ENCODE measurements at places on chromosomes 12 and 14. TPM values are rescaled to one million over a fixed set of nuclear protein-coding genes. Genes with fewer than 3 reads are reported as not detected.

GRCh38 chr14:68675233-68675577 lies 117.7 kb downstream of the ZFP36L1 start:
- DNase-seq: no peak

DNA sequence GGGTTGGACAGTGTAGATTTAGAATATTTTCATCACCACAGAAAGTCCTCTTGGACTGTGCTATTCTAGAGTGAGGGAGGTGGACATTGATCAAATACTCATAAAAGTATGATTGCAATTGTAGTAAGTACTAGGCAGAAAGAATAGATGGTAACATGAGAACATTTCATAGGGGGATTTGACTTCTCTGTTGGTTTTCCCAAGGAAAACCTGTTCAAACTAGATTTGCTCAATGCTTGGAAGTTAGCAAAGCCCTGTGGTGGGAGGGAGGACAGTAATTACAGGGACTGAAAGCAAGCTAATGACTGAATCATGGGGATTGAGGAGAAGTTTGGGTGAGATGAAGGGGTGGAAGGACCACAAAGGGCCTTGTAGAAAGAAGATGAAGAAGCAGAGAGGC lies 24.4 kb upstream of the EID3 start:
- DNase-seq: no peak

- DNase-seq: no peak
These were observed 655 bp downstream of the PLD4 start for GRCh38 chr14:104925214-104925854.

The TMEM63C gene
- total RNA-seq: 0.84 TPM

GRCh38 chr14:91348845-91349465 lies 68.7 kb downstream of the CCDC88C start:
- DNase-seq: no peak

DNA sequence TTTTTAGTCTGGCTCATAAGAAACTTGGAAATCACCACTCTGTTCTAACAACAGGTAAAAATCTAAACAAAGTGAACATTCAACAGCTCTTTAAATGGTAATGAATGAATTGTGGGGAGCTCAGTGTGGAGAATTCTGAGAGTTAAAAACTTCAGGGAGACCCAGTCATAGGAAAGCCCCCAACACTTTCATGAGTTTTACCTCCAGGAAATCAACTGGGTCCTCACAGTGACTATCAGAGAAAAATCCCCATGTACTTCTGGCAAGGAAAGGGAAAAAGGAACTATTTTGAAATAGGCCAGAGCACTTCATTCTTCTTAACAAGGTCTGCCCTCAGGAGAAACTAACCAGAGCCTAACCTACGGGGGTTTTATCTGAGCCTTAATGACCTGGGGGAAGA lies 134.7 kb downstream of the CMAS start:
- DNase-seq: no peak

GRCh38 chr14:68513838-68514607 lies 278.8 kb downstream of the ZFP36L1 start:
- no peak for DNase-seq

DNA sequence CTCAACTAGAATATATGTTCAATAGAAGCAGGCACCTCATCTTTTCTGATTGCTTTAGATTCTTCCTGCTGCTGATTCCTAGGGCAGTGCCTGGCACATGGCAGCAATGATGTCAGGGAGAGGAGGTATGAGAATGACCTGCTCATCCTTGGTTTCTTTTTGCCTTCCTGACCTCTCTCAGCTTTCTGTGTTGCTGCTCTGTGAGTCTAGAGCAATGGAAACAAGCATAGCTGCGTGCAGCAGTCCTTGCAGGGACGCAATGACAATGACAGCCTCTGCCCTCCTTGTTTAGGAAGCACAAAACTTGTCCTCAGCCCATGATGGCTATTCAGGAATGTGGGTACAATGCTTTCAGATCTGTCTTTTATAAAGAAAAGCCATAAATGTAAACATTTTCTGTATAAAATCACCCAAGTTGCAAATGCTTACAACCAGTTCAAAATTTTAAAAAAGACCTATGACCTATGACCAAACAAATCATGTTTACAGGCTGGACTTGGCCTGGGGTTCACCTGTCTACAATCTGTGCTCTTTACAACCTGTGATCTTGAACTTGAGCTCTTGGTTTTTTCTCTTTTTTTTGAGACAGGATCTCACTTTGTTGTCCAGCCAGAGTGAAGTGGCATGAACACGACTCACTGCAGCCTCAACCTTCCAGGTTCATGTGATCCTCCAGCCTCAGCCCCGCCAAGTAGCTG lies 549.4 kb upstream of the ATP2B1 start:
- DNase-seq: no peak

- no peak for DNase-seq
These were observed 88.6 kb downstream of the MGST1 start for GRCh38 chr12:16435875-16436554.

DNA sequence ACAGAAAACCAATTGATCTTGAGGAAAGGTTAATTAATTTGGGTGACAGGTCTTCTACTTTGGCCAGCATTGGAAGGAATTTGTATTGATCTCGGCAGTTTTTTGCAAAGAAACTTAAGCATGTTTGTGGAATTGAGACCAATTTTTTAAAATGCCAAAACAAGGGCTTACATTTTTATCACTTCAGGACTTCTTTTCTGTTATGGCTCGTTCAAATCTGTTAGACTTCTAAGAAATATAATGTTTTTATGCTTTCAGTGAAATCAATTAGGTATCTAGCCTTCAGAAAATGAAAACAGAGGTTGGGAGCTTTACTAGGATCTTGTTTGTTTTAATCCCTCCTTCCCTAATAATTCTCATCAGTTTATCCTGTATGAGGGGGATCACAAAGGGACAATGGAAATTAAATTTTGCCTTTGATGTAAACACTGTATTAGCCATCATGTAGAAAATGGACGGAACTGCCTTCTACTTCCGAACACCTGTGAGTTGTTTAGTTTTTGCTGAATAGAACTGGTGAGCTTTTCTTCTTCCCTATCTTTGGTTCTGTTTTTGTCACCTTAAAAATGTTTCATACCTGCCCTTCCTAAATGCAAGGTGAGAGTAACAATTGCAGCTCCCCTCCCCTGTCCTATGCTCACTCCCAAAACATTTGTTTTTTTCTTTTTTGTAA lies 7.8 kb downstream of the FOXA1 start:
- no peak for DNase-seq

GRCh38 chr14:52355526-52355925 lies 41.4 kb downstream of the PTGER2 start:
- DNase-seq: no peak

The TAS2R31 gene
- total RNA-seq: 4.8 TPM

The ASB2 gene
- total RNA-seq: 55.1 TPM

The VDR gene
- 23.0 TPM for total RNA-seq

The SOX5 gene
- total RNA-seq: 3.0 TPM

DNA sequence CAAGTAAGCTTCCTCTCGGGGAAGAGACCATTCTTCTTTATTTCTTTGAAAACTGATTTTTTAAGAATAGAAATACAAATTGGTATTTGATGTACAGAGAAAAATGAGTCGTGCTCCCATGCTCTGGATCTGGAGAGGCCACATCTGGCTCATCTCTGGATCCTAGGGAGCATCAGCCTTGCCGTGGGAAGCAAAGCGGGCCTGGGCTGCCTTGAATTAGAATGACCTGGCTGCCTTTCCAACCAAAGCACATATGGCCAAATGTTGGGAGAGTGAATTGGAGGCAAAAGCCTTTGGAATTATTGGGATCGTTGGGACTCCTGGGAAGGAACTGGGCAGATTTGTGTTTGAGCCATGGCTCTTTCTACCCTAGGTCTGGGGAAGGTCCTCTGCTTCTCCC lies 80.0 kb downstream of the SLC25A47 start:
- DNase-seq: no peak

DNA sequence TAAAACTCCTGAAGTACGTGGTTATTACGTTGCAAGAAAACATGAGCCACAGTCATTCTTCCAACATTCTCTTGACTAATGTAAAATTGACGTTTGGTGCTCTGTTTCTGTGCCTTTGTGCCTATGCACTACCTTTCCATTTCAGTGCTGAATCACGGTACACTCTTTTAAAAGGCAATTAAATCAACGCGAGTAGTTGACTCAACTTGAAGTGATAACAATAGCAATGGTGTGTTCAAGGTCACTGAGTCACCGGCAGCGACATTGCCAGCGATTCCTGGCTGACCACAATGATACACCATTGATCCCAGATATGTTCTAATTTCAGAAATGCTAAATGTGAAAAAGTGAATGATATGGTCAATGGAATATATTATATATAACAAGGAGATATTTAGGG lies 17.8 kb downstream of the AK7 start:
- DNase-seq: no peak

DNA sequence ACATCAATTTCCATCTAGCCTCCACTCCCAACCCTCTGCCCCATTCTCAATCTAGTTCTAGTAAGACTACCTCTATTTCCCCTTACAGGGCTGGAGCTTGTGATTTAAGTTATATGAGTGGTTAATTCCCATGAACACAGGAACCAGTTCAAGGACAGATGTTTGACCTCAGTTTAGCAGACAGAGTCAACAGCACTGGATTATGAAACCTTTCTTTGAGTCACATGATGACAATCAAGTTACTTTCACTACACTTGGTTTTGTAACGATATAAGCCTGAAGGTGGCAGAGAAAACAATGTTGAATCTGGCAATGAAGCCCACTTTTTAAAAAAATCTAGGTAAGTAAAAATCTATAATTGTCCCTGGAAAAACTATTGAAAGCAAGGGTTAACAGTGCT lies 1646.2 kb upstream of the FLRT2 start:
- DNase-seq: no peak

The MAP3K9 gene
- 4.2 TPM for total RNA-seq

DNA sequence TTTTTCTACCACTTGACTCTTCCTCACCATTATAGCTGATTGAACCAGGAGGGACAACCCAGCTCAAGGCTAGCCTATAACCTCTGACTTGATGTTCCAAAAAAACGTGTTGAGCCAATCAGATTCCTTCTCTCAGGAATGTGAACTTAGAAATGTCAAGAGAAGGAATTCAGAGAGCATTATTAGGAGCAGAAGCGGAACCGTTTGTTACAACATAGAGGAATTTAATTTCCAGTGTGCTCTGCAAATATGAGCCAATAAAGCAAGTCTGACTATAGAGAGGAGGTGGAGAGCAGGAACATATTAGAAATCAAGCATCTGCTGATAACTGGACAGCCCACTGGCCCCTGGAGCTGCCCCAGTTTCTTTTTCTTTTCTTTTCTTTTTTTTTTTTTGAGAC lies 15.3 kb upstream of the PELI2 start:
- DNase-seq: no peak

DNA sequence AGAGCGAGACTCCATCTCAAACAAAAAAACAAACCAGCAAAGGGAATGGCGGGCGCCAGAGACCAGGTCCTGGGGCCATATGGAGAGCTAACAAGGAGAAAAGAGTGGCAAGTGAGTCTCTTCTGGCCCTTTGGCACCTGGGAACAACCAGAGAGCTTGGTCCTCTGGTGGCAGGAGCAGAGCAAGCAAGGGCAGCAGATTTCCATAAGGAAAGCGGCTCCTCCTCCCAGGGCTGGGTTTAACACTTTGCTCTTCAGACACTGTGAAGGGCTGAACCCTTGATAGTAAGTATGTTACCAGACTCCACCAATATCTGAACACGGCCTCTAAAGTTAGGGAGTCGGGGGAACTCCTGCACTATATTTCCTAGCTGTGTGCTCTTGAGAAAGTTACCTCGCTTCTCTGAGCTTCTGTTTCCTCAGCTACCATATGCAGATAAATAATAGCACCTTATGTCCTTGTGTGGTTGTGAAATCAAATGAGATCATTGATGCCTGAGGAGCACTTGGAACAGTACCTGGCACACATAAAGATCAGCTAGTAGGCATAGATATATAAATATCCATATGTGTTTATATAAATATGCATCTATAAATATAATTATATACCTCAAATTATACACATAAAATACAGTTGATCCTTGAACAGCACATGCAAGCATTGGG lies 33.4 kb upstream of the PLEKHG6 start:
- DNase-seq: no peak

The PTCSC3 gene
- total RNA-seq: not detected

- DNase-seq: no peak
These were observed 1.9 kb upstream of the BCL11B start for GRCh38 chr14:99273766-99274345.

The PTGR2 gene
- 4.6 TPM for total RNA-seq

GRCh38 chr14:101078170-101078891 lies 174.8 kb upstream of the RTL1 start:
- DNase-seq: no peak

DNA sequence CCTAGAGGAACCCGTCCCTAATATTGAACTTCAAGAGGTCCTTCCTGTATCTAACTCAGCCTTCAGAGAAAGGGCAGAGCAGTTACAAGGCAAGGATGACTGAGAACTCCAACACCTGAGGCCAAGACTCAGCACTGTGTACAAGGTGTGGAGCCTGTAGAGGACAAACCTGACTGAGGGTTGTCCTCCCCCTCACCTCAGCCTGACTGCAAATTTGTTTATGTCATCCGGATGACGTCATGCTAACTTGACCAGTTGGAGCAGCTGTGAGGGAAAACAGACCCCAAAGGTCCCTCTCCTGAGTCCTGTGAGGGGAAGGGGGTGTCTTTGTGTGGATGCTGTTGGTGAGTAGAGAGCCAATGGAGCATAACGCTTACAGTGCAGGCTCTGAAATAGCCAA lies 4.3 kb downstream of the CRACR2A start:
- DNase-seq: peak; percentile 25

GRCh38 chr12:108905725-108906124 lies 25.8 kb downstream of the DAO start:
- DNase-seq: no peak

DNA sequence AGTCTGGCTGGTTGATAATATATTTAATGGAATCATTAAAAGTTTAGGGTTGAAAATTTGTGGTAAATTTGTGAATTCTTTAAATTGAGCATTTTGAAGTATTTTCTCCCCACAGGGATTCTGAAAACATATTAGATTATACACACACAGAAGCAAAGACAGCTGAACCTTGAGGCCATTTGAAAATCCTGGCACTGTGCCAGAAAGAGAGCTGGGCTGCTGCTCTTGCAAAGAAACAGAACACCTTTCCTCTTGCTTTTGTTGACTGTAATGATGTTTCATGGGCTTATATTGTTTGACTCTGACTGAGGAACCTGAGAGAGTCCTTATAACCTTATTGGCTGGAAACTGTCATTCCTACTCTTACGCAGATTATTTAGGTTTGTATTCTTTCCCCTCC lies 4.8 kb downstream of the RNF34 start:
- DNase-seq: no peak

GRCh38 chr12:109625131-109625559 lies 51.6 kb downstream of the MVK start:
- DNase-seq: no peak

DNA sequence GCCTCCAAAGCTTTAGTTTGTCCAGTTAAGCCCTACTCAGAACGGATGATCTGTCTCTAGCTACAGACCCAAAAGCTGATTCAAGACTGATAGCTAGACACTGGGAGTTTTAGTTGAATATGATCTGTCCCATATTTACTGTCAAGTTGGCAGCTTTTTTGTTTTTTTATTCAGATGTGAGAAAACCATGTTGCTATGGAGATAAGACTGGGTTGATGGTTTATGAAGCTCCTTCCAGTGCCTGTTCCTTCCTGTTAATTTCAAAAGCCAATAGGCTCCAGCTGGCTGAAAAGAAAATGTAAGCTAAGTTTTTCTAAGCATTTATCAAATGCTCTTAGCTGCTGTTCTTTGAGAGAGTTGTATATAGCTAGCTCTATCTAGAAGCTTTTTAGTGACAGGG lies 4.7 kb downstream of the DYNLL1 start:
- DNase-seq: no peak

GRCh38 chr12:26809611-26810285 lies 23.2 kb downstream of the ITPR2 start:
- no peak for DNase-seq

All from natural killer cell treated with Interleukin-12 subunit alpha and Interleukin-12 subunit beta and Interleukin-15 and Interleukin-18, amount 100 ng/mL, for 72 hours (primary cell).